ENCODE measurements at places on chromosomes 3 and 15.

GRCh38 chr3:114809668-114810413, 337.2 kb downstream of the ZBTB20 start:
- DNase-seq = no peak

GRCh38 chr3:143585720-143586456, 262.4 kb downstream of the SLC9A9 start:
- no peak for DNase-seq

GRCh38 chr3:14256561-14257342, 78.1 kb downstream of the LSM3 start:
- no peak for DNase-seq

GRCh38 chr15:46146002-46146401, 511.2 kb downstream of the SQOR start:
- DNase-seq = no peak

DNA sequence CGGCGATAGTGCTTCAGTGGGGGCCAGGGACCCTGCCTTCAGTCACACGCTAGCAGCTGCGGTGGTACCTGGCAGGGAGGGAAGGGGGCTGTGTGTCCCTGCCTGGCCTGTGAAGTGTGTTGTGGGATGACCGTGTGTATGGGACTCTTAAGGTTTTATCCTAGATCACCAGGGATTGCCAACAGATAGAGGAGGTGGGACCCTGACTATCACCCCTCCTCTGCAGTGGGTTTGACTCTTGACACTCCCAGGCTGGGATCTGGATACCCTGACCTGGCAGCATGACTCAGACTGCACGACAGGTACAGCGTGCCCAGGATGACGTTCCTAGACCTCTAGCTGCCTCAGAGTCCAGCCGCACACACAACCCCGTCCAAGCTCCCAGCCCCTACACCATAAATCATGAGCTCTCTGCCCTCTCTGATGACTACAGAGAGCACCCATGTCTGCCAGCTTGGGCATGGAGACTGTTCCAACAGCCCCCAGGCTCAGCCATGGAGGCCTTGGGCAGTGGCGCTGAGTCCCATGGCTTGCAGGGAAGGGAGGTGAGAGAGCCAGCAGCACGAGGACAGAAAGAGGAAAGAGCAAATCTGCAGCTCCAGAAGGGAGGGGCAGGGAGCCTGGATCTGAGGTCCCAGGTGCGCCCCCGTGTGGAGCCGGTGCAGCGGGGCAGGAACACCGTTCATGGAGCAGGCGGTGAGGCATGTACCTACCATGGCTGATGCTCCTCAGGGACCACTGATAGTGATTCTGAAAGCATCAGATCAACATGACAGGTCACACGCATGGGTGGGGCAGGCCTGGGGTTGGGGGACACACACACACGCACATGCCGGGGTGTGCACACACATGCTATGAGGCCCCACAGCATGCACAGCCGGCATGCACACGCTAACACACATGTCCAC, 71.0 kb downstream of the ADAMTS7 start:
- DNase-seq = no peak

DNA sequence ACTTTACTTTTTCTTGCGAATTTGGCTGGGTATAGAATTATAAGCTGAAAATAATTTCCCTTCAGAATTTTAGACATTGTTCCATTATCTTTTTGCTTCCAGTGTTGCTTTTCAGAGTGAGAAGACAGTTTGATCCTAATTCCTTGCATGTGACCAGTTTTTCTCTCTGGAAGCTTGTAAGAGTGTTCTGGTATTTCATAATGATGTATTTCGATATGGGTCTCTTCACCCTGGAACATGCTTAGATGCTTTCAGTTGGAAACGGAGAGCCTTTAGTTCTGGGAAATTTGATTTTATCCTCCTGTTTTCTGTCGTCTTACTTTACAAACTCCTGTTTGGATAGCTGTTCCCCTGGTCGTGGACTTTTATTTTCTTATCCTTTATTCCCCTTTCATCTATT, 13.9 kb downstream of the ALPK3 start:
- DNase-seq = no peak

DNA sequence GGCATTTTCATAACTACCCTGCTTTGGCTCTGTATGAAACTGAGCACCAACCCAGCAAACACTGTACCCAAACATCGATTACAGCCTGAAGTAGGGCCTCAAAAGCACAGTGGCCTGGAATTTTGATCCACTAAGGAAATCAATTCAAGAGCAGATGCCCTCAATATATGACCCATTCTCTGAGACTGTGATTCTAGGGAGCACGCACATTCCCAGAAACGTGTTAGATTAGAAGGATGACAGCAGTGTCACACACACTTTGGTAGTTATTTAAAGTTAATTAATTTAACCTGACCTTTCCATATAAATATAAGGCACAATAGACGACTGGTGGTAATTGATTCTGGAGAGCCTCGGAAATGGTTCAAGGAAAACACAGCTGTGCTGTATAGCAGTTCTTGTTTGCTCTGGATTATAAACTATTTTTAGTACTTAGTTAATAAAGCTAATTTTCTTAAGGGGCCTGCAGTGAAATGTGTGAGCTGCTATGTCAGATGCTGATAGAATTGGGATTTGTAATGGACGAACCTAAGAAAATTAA, 126.3 kb upstream of the ZNF385D start:
- no peak for DNase-seq

DNA sequence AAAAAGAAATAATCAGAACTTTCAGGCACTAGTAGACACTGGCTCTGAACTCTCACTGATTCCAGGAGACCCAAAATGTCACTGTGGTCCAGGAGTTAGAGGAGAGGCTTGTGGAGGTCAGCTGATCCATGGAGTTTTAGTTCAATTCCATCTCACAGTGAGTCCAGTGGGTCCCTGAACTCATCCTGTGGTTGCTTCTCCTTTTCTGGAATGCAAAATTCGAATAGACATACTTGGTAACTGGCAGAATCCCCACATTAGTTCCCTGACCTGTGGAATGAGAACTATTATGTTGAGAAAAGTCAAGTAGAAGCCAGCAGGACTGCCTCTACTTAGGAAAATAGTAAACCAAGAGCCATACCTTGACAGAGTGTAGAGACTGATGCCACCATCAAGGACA, 87.3 kb upstream of the OXTR start:
- no peak for DNase-seq

DNA sequence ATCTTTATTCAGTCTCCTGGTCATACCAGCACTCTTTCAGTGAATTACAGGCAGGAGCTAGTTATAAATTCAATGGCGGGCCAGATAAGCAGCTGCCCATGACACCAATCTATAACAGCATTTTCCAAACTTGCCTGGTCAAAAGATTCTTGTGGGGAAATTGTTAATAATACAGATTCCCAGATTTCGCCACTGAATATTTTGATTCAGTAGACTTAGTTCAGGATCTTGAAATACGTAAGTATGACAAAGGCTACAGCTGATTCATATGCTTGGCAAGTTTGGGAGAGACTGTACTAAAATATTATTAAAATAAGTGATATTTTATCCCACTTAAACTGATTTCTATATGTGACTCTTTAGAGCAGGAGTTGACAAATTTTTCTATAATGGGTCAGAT, 119.3 kb downstream of the TMCO5A start:
- DNase-seq = no peak

GRCh38 chr3:8387571-8387970, 114.1 kb upstream of the LMCD1 start:
- no peak for DNase-seq

- no peak for DNase-seq
Measured at GRCh38 chr3:78926523-78926922, 841.3 kb downstream of the ROBO1 start.

DNA sequence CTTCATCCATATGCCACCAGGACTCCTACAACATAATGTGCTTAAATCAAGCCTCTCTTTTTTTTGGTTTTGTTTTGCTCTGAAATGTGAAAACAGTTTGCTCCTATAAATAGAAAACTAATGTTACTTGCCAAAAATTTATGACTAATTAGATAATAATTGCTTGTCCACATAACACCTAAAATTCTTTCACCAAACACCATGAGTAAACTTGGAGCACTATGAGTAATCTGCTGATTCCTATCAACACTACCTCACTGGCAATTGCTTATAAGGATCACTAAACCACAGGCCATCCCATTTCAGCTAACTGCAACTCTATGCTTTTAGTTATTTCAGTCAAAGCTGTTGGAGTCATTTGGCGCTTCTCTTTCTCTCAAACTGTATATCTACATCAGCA, 252.7 kb downstream of the EPHA3 start:
- no peak for DNase-seq

- DNase-seq = no peak
Measured at GRCh38 chr3:125403789-125404188, 28.7 kb upstream of the ZNF148 start.

- DNase-seq = peak; percentile 58
Measured at GRCh38 chr3:132180337-132180791, 136.8 kb upstream of the ACP3 start.

All from NCI-H1092 treated with DMSO at 0.1 percent for 48 hours (cell line).